CD4-positive, alpha-beta T cell treated with Interleukin-21 for 1 hour (primary cell): ENCODE measurements at places on chromosomes 4 and X.
A peak's percentile ranks its signal among the peaks of the same experiment; 100 is the strongest.

- no peak for DNase-seq
Measured at GRCh38 chr4:10731162-10731561, 46.6 kb upstream of the CLNK start.

GRCh38 chr4:5678977-5679376 is 29.4 kb downstream of the EVC2 start:
- no peak for DNase-seq

GRCh38 chrX:155216940-155217440 is 730 bp downstream of the VBP1 start:
- no peak for DNase-seq

- peak; percentile 31 for DNase-seq
Measured at GRCh38 chr4:152458801-152459302, 77.0 kb downstream of the FBXW7 start.

GRCh38 chr4:155371432-155372043 is 5.2 kb downstream of the MAP9 start:
- DNase-seq = peak; percentile 45

DNA sequence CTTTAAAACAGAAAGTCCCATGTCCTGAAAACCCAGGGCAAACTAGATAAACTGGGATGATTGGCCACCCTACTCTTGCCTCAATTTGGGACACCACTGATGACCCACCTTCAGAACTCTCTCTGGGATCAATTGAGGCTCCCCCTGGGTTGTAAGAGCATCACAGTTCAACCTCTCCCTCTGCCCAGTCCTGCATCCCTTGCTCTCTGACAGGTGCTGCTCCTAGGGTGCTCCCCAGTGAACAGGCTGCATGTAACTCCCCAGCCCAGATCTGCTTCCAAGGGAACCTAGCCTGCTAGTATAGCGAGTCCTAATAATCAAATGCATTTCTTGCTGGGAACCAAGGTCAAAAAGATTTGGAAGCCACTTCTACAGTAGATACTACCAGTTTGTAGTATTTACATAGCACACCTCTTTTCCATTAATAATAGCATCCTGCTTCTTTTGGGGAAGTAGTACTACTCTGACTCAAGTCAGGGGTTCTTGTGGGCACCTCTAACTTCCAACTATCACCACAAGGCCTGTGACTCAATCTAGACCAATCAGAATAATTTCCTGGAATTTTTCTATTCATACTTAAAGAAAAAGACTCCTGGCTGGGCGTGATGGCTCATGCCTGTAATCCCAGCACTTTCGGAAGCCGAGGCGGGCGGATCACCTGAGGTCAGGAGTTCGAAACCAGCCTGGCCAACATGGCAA is 42.1 kb upstream of the SPINK2 start:
- DNase-seq = no peak

DNA sequence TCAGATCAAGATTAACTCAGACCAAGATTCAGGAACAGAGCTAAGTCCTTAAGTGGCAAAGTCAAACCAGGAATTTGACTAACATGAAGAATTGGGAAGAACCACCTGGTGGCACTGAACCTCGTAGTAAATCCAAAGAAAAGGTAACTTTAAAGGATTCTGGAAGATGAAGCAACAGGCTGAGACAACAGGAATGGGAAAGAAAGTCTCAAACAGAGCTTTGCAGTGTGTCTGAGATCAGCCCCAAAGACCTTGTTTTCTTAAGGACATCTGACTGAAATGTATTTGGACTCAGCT is 126.1 kb downstream of the ASB9 start:
- no peak for DNase-seq

DNA sequence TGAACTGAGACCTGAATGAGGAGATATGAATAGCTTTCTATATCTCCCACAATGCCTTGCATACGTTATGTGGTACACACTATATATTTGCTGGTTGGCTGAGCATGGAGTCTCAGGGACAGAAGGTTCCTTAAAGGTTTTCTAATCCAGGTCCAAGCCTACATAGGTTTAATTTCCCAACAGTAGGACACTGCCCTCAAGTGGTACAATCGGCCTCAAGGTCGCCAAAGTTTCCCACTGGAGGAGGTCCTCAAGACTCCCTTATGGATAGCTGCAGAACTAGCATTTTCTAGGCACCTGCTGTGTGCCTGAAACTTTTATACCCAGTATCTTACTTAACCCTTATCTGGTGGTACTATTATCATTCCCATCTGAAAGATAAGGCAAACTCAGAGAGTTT is 21.0 kb upstream of the EFNB1 start:
- no peak for DNase-seq

DNA sequence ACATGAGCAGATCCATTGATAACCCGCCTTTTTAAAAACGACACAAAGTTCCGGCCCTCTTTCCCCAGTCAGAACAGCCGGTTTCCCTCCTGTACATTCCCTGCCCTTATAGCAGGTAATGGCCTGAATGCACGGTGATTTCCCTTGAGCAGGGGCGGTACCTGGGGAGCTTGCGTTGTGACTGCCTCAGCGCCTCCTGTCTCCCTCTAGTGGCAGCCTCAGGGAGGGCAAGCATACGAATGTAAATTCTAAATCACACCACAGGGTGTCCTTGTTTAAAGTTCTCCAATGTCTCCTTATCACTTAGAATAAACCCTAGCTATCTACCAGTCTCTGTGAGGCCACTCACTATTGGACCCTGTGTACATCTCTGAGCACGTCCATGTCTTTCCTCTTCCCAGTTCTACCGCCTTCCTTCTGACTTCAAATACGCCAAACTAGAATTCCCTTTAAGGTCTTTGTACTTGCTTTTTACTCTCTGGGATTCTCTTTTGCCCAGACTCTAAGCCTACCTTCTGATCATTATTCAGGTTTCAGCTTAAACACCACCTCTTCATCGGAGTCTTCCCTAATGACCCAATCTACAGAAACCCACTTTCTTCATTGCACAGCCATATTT is 18.4 kb upstream of the LDB2 start:
- peak; percentile 71 for DNase-seq

- no peak for DNase-seq
Measured at GRCh38 chrX:17617806-17618205, 119.5 kb upstream of the SCML1 start.
